ENCODE measurements at places on chromosomes 16 and 17.

DNA sequence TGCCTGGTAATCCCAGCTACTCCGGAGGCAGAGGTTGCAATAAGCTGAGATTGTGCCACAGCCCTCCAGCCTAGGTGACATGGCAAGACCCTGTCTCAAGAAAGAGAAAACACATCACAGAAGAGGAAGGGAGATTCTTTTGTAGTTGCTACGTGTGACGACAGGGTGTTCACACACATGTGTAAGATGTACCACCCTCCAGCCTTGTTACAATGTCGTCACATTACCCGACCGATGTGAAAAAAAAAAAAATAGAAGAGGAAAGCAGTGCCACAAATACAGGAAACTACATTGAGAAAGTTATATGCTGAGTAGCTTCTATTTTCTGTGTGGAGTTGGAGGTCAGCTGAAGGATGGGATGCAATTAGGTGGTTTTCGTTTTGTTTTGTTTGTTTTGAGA lies 56.0 kb downstream of the CLUH start:
- no peak for DNase-seq

GRCh38 chr16:58198803-58199411 lies 1.0 kb upstream of the CSNK2A2 start:
- DNase-seq: no peak

- no peak for DNase-seq
These were observed 594 bp upstream of the ABCA6 start for GRCh38 chr17:69142175-69142802.

- DNase-seq: no peak
These were observed 413.3 kb upstream of the EEF2KMT start for GRCh38 chr16:5510819-5511370.

DNA sequence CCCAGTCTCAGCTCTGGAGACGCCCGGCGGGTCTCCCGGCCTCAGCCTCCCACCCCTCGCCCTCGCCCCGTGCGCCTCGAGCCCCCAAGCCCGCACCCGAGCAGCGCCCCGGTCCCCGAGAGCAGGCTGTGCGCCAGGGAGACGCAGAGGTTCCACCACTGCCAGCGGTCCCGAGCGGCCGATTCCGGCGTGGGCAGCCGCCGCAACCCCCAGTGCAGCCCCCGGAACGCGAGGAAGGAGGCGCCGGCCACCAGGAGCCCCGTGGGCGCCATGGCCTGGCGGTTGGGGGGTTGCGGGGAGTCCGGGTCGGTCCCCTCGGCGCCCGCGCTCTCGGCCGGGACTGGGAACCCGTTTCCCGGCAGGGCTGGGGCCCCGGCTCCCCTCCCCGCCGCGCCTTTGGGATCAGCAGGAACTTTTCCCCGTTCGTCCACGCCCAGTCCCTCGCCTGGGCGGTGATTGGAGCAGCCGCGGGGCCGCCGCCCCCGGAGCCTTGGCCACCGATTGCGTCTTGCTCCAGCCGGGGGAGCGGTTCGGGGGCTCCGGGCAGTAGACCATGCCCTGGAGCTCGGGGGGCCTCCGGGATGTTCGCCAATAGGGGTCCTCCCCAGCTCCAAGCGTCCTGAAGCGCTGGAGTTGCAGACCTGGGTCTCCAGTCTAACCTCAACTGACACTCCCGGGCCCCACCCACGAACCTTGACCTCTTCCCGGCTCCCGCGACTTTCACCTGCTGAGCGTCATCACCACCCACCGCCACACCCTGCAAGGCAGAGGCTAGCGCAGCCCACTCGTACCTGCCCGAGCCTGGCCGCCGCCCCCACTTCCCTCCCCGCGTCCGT lies at the start of gene TLCD2:
TSS of gene TLCD2 (minus strand) at position 407 of the 836 bp plus-strand sequence. CDS start at position 272, 135 bp downstream.
- no peak for DNase-seq

DNA sequence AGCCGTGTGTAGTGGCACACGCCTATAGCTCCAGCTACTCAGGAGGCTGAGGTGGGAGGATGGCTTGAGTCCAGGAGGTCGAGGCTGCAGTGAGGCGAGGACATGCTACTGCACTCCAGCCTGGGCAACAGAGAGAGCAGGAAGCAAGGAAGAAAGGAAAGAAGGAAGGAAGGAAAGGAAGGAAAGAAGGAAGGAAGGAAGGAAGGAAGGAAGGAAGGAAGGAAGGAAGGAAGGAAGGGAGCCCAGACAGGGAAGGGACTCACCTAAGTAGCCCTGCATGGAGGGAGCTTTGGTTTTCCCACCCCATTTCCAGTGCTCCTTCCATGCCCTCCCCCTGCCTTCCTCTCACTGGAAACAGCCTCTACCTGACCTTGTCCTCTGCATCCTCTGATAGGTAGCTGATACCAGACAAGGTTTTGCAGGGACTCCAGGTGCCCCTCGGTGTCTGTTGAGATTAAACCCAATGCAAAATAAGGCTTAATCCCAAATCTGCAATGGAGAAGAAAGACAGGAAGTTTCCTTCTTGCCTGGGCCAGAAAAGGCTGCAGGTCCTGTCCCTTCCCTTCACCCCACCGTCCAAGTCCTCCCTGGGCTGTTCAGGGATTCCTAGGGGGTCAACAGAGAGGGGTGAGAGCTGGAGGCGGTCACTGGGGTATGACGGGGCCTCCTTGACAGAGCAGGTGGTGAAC lies 21.5 kb upstream of the CA4 start:
- DNase-seq: no peak

DNA sequence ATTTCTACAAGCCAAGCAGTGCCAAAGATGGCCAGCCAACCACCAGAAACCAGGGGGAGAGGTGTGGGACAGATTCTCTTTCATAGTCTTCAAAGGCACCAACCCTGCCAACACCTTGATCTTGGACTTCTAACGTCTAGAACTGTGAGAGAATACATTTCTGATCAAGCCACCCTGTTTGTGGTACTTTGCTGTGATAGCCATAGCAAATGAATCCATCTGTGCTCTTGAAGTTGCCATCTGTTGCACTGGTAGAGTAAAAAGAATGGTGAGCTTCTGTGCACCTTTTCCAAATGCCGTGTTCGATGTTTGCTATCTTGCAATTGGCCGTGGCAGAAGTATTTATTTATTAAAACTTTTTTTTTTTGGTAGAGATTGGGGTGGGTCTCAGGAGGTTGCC lies 16.7 kb upstream of the ADGRG1 start:
- DNase-seq: no peak

GRCh38 chr17:12821376-12821940 lies 32.2 kb downstream of the ARHGAP44 start:
- no peak for DNase-seq

GRCh38 chr17:5413682-5414081 lies 5.8 kb downstream of the NUP88 start:
- no peak for DNase-seq

DNA sequence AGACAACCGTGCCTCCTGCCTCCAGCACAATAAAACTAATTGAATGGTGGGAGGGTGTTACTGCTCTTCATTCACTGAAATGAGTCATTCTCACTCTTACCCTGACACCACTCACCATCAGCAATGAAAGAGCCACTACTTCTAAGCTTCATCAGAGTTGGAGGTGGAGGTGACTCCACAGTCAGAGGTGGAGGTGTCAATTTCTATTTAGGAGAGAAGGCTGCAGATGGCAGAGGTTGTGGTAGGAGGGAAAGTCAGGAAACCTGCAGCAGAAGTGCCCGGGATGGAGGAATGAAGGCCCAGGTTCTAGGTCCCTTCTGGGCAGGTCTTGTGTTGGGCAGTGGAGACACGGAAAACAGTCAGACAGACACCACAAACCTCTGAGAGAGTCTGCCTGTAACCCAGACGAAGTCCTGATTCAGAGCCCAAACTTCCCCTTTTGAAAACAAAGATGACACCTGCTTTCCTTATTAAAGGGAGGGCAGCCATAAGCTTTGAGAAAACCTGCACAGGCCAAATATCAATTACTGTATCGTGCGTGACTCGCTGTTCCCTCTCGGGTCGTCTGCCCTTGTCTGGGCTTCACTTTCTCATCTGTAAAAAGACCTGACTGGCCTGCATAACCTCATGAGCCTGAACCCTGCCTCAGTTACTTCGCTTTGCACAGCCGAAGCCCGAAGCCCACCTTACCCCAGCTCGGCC lies 668 bp downstream of the ATPAF2 start:
- no peak for DNase-seq

- DNase-seq: no peak
These were observed 11.9 kb downstream of the G6PC3 start for GRCh38 chr17:44082256-44082927.

GRCh38 chr16:54817940-54818574 lies 112.6 kb upstream of the IRX5 start:
- DNase-seq: no peak

DNA sequence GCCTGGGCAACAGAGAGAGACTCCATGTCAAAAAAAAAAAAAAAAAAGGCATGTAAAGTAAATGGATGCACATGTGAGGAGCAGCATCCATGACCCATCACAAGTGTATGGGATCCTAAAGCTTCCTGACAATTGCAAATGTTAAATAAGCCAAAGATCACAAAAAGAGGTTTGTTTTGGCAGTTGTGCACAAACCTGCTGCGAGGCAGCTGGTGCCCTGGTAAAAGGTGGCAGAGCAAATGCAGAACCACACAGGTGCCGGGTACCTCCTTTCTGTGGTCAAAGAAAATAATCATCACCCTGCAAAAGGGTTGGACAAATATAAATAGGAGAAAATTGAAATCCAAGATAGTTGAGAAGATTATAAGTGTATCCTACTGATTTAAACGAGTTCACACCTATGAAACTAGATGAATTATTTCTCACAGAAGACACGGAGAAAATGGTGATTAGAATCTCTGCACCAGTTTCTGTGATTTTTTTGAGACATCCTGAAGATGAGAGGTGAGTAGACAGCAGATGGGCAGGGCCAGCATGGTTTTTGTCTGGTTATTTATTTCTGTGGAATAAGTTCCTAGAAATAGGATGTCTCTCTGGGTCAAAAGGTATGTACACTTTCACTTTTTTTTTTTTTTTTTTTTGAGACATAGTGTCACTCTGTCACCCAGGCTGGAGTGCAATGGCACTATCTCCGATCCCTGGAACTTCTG lies 291.3 kb downstream of the CDH13 start:
- no peak for DNase-seq

DNA sequence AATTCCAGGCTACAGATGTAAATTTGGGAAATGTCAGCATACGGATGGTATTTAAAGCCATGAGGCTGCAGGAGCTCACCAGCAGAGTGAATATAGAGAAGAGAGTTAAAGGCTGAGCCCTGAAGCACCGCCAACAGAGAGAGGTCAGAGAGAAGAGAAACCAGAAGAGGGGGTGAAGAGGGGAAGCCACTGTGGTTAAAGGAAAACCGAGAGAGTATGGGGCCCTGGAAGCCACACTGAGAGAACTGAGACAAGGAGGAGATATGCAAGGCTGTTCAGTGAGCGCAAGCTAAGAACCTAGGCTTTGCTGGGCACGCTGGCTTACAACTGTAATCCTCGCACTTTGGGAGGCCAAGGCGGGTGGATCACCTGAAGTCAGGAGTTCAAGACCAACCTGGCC lies 24.6 kb downstream of the COPRS start:
- no peak for DNase-seq

GRCh38 chr17:80217703-80218362 lies 2.3 kb downstream of the SGSH start:
- no peak for DNase-seq

DNA sequence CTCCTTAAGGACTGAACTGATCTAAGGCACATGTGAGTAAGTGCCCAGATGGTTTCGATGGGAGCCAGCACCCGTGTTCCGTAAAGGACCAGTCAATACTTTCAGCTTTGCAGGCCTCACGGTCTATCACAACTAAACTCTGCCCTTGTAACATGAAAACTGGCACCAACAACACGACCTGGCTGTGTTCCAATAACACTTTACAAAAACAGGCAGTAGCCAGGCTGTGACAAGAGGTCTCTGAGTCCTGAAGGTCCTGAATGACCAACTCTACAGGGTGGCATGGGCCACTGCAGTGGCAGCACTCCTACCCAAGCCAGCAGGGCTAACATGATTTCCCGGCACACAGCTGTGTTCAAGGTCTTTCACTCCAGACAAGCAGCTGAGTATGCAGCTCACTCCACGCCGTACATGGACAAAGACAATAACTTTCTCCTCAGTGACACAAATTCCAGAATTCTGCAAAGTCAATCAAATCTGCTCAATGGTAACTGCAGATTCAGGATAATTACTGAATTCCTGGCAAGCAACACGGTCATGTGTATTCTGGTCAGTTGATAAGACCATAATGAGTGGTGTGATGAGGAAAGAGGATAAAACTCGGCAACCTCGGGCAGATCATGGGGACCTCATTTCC lies 15.3 kb downstream of the NPLOC4 start:
- no peak for DNase-seq

DNA sequence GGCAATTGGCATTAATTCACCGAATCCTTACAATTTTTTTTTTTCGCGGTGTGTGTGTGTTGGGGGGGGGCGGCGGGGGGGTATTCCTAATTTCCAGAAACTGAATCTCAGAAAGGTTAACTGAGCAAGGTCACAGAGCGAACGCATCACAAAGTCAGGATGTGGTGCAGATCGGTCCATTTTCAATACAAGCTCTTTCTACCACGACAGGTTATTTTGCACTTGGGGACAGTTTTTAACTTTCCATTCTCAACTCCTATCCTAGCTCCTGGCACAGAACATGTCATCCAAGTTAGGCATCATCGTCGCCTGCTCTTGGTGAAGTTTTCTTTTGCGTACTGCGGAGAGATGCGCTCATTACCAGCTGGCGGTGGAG lies 15.4 kb upstream of the ERN1 start:
- no peak for DNase-seq

GRCh38 chr16:66175636-66176035 lies 190.9 kb upstream of the CDH5 start:
- no peak for DNase-seq

GRCh38 chr17:74196541-74197317 lies 6.7 kb upstream of the RPL38 start:
- DNase-seq: no peak

DNA sequence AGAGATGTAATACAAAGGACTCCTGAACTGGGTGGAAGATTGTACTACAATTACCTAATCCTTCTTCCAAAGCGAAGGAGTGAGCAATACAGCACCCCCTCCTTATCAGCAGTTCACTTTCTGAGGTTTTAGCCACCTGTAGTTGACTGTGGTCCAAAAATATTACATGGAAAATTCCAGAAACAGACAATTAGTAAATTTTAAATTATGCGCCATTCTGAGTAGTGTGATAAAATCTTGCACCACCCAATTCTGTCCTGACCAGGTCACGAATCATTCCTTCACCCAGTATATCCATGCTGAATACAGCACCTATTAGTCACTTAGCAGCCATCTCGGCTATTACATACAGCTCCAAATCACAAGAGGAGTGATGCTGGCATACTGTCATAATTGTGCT lies 23.2 kb downstream of the VPS53 start:
- peak; percentile 30 for DNase-seq

DNA sequence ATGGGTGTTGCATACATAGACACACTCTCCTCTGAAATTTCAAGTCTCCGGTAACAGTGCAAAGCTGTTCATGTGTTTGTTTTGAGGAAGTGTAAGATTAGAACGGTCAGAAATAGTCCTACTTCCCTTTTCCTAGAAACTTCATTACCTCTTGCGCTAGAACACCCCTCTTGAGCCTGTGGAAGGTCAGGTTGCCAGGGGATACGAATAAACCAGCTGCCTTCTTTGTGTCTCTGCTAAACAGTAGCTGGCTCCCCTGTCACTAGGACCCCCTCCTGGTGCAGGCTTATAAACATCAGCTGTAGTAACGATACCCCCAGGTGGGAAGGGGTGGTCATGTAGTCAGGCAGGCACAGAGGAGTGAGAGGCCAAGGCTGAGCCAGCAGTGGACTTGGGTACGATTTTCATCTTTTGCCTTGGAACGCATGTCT lies 113.4 kb upstream of the RCVRN start:
- DNase-seq: no peak

GRCh38 chr17:27477050-27477888 lies 21.0 kb downstream of the KSR1 start:
- DNase-seq: no peak

- no peak for DNase-seq
These were observed 168.7 kb downstream of the ABCC12 start for GRCh38 chr16:47987136-47987535.

GRCh38 chr16:75494661-75495075 lies 573 bp downstream of the CHST6 start:
- DNase-seq: no peak

All from keratinocyte (primary cell).